ENCODE measurements at places on chromosomes 3 and 15. TPM values are rescaled to one million over a fixed set of nuclear protein-coding genes. Genes with fewer than 3 reads are reported as not detected.

Gene CHRM5
- total RNA-seq = not detected

Gene BAHD1
- 10.1 TPM for total RNA-seq

Gene ZMYND10
- 0.11 TPM for total RNA-seq

Gene CFAP100
- total RNA-seq = not detected

Gene PARP16
- 4.0 TPM for total RNA-seq

Gene GLDN
- total RNA-seq = not detected

Gene HCLS1
- 0.39 TPM for total RNA-seq

Gene PLAAT1
- 0.19 TPM for total RNA-seq

Gene UNC13C
- total RNA-seq = not detected

Gene TAGLN3
- 22.4 TPM for total RNA-seq

Gene CA12
- 107 TPM for total RNA-seq

Gene FILIP1L
- 8.0 TPM for total RNA-seq

Gene SAMD7
- total RNA-seq = not detected

Gene ZBTB11
- total RNA-seq = 15.8 TPM

Gene SMCO1
- not detected for total RNA-seq

Gene CLRN1
- not detected for total RNA-seq

Gene CAPN3
- total RNA-seq = 1.6 TPM

Gene PRICKLE2
- total RNA-seq = 8.4 TPM

Gene GNAT1
- not detected for total RNA-seq

Gene COL6A6
- not detected for total RNA-seq

Gene MAGEF1
- total RNA-seq = 15.1 TPM

Gene ALDH1L1
- total RNA-seq = 0.08 TPM

All from hair follicular keratinocyte (primary cell).